DMS153 (cell line): ENCODE measurements at places on chromosomes 4 and X.
A peak's percentile ranks its signal among the peaks of the same experiment; 100 is the strongest.

- DNase-seq: no peak
Measured at GRCh38 chr4:4364486-4365208, 22.3 kb upstream of the NSG1 start.

DNA sequence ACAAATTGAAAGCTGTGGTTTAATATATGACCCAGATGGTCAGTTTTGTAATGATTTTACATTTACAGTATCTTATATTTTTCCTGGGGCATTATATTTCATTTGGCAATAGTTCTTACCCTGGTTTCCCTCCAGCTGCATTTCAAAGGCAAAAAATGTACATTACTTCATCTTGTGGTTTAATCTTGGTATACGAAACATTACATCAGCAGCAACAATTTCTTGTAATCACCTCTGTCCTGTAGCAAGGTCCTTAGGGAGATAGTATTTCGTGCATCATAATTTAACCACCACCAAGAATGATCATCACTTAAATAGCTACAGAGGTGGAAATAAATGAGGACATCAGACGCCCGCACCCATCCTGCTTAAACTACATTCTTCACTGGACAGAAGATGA, 48.8 kb downstream of the HS6ST2 start:
- no peak for DNase-seq

- peak; percentile 0 for DNase-seq
Measured at GRCh38 chrX:73214426-73215094, at the start of gene NAP1L2. Gene NAP1L2, minus strand, starts transcription at chrX:73214851. Its CDS starts 359 bp downstream, at chrX:73214492.

DNA sequence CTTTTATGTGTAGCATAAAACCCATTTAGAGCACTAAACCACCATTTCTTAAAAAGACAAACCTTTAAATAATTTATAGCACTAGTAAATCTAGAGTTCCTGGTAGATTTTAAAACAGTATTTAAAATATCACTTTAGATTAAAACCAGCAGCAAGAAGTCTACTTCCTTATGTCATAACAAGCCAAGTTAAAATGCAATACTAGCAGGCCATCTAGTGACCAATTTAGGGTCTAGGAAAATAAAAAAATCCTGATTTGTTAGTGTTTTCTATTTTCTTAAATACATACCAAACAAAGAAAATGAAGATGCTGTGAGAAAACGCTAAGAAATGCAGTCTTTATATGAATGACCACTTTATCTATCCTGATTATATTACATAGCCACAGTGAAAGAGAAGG, 53.9 kb downstream of the PAPSS1 start:
- no peak for DNase-seq

GRCh38 chr4:43776371-43776770, 672.2 kb downstream of the KCTD8 start:
- DNase-seq: no peak

GRCh38 chr4:47752214-47752613, 85.7 kb downstream of the CORIN start:
- DNase-seq: no peak

- no peak for DNase-seq
Measured at GRCh38 chrX:96682516-96682915, 2.1 kb upstream of the DIAPH2 start.

GRCh38 chrX:40468033-40468846, 112.5 kb upstream of the ATP6AP2 start:
- DNase-seq: peak; percentile 79

GRCh38 chr4:177964693-177965168, 522.5 kb upstream of the AGA start:
- DNase-seq: no peak

GRCh38 chrX:108022491-108023089, 22.3 kb upstream of the VSIG1 start:
- DNase-seq: no peak

- no peak for DNase-seq
Measured at GRCh38 chrX:53594354-53594753, 92.2 kb downstream of the HUWE1 start.

- no peak for DNase-seq
Measured at GRCh38 chr4:45518832-45519231, 605.0 kb downstream of the GABRG1 start.

DNA sequence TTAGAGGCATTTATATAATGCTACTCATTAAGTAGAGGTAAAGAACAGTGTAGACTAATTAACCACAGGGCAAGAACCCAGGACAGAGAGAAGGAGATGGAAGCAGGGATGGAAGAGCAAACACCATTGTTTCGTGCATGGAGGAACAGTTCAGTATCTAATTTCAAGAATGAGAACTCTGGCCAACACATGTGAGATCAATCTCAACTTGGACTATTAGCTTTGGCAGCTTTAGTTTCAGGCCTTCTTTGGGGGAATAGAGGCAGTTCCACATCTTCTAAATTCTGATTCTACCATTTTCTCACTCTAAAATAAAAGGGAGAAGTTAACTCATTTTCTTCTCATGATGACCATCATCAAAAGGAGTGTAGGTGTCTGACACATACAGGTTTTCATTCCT, 207.0 kb downstream of the LDB2 start:
- no peak for DNase-seq
